ENCODE measurements at places on chromosomes 2 and 18.

- DNase-seq = peak; percentile 11
These were observed 12.5 kb downstream of the OTOF start for GRCh38 chr2:26465266-26465925.

DNA sequence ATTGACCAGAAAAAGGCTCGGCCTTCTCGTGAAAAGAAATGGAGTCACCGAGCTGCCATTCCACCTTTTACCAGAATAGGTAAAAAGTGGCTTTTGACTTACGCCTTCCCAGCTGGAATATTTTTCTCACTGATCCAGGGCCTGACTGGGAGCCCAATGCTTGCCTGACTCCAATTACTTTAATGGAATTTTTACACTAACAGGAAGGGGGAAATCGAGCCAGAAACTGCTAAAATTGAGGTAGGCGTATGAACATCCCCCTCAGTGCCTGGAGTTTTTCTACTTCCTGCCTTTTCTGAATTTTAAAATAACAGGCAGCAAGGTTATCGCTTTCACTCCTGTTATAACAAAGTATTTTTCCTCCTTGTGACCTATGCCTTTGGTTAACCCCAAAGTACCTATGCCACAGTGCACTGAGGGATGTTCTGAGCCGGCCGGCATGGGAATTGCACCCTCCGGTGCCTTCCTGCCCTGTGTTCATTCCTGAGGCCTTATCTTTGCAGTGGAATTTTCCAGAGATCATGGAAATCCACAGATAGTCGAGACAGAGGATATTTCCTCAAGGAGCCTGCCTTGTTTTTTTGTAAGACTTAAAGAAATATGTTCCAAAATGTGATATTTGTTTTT is 18.3 kb upstream of the RPL31 start:
- no peak for DNase-seq

GRCh38 chr2:55899881-55900280 is 23.7 kb downstream of the EFEMP1 start:
- no peak for DNase-seq

DNA sequence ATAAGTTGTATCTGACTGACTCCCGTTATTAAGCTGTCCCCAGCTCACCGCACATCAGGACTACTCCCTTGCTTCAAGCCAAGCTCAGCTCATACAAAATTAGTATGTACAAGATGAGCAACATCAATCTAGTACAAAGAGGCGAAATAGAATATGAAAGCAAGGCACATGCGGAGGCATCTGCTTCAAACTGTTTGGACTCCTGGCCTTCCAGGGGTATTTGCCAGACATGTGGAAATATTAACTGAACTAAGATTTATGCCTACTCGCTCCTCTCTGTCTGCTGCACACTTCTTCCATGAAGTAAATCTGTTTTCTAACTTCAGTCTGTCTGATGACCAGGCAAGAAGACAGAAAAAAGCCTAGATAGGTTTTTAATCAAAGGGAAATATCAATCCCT is 499.8 kb downstream of the PID1 start:
- DNase-seq = no peak

DNA sequence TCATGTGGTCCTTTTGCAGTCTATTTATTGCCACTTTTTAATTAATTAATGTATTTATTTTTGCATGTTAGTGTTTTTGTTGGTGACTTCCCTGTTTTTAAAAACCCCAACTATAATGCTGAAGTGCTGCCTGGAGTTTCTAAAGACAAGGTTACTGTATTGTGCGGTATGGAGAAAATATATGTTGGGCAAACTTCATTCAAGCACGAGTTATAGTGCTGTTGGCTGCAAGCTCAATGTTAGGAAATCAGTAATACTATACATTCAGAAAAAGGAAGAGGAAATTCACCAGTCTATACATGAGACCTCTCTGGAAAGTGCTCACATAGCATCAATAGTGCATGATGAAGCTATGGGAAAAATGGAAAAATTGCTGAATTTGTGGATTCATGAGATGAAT is 15.4 kb upstream of the RBMS1 start:
- DNase-seq = no peak

Measured in left hindlimb (tissue), 1 donor.